ENCODE measurements at places on chromosomes 1 and 21.

- peak; percentile 82 for DNase-seq
Measured at GRCh38 chr1:55696181-55696754, 481.1 kb upstream of the USP24 start.

DNA sequence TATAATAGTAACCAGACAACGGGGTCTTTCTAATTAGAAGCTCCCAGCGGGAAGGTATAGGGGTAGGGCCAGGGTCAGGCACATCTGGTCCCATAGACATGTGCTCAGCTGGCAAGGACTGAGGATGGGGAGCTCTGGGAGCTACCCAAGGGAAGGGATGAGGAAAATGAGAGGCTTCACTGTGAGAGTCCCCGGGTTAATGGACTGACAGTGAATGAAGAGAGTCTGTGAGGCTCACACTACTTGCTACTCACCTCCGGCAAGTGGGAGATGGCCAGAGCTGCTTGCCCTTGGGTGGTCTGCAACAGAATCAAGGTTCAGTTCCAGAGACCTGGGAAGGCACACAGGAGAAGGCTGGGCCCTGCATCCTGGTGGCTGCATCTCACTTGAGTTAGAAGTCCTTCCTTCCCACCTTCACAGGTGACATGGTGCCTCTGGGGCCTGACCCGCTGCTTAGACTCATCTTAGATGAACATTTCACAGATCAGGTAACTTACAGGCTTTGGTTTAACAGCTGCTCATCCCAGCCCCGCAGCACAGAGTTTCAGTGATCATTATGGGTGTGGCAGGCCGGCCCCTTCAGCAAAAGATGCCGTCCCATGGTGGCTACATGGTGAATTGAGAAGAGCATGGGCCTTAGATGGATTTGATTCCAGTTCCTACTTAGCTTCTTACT is 31.7 kb downstream of the EIF2D start:
- no peak for DNase-seq

DNA sequence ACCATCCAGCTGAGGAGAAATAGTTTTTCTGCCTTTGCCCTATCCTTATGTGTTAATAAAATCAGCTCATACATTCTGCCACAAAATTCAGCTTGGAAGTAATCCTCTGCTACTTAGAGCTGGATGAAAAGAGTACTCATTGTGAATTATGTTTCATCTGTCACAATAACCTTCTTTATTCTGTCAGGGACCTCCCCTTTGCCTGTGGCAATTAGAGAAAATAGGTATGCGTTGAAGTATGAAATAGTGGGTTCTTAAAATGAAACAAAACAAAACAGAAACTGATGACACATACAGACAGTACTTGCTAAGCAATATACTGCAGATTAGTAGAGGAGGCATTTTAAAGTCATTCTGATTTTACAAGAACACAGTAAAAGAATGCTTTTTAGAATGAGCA is 578.5 kb downstream of the USP25 start:
- DNase-seq, result peak; percentile 1

DNA sequence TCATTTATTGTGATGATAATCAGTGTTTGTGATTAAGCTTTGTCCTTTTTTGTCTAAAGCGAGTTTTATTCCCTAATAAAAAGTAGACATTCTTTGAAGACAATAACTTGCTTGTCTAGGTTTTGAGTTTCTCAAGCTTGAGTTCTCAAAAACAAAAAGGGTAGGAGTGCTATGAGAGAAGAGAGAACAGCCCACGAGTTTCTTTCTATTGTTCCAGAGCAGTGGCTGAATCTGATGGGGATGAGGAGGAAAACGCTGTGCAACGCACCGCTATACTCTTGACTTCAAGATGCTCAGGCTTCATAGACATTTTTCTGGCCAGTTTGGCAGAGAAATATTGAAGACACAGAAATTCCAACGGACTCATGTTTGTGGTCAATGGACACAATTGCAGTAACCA is 669.8 kb upstream of the B3GALT2 start:
- no peak for DNase-seq

GRCh38 chr1:182304627-182305026 is 87.0 kb downstream of the GLUL start:
- DNase-seq, result no peak

DNA sequence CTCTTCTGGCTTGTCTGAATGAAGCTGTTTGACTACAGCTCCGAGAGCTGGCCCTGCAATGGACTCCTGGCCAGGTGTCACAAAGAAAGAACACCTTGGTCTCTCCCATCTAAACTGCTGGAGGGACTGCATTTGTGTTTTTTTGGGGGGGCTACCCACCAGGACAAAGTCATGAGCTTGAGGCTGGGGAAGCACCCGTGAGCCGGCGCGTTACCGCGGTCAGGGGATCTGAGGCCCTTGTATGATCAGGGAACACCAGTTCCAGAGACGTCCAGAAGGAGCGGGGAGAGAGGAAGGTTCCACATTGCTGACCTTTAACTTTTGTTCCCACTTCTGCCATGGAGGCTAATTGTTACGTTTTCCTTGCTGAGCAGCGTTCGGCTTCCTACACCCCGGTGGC is 84.5 kb upstream of the C1orf174 start:
- DNase-seq, result no peak

DNA sequence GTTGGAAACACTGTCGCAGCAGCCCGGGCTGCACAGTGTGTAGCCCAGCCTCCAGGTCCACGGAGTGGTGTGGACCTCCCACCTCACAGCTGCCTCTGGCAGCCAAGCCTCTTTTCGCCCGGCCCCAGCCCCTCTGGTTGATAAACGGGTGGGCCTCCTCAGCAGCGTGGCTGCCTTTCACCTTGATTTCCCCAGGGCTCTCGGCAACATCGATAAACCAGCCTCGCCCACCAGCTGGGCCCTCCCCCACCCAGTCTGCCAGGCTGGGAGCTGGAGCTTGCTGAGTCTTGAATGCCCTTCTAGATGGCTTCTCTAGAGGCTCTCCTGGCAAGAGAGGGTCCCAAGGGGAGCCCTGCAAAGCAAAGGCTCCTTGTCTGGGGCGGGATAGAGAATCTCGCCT is 31.0 kb upstream of the LHX4 start:
- DNase-seq, result no peak

- DNase-seq, result no peak
Measured at GRCh38 chr1:6471970-6472368, 6.0 kb upstream of the TNFRSF25 start.

GRCh38 chr1:63813829-63814277 is 40.0 kb downstream of the ROR1 start:
- no peak for DNase-seq

GRCh38 chr1:111961016-111961415 is 28.5 kb downstream of the KCND3 start:
- no peak for DNase-seq

DNA sequence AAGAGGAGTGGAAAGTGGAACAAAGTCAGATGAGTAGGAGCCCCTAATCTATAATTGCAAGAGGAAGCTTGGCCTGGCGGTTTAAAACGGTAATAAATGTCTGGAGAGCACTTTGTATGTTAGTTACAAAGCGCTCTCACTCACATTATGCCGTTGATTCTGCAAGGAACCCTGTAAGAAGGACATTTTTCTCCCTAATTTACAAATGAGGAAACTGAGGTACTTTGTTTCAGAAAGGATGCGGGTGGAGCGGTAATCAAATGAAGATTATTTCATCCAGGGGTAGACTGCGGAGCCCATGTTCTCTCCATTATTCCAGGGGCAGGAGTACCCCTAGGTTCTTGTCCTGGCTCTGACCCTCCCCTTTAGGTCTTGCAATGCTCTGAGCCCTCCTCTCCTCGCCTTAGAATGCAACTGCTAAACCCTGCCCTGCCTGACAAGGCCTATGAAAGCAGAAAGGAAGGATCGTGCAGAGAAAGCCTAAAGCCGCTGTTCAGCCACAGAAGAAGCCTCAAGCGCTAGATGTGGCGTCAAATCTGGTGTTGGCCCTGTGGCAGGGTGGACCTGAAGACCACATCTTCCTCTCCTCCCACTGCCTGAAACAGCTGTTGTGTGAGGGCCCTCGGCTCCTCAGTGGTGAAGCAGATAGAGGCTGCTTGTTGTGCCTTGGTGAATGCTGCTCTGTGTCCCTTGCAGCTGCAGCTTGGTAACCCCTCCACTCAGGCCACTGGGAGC is 588 bp upstream of the PACC1 start:
- DNase-seq, result no peak

Data from HS-5 (cell line).